Stimulated activated CD4-positive, alpha-beta T cell treated with anti-CD3 and anti-CD28 coated beads, Interleukin-12 subunit alpha, Interleukin-12 subunit beta, amount 100 ng/mL, for 4 hours (primary cell): ENCODE measurements at places on chromosomes 3 and 15.

DNA sequence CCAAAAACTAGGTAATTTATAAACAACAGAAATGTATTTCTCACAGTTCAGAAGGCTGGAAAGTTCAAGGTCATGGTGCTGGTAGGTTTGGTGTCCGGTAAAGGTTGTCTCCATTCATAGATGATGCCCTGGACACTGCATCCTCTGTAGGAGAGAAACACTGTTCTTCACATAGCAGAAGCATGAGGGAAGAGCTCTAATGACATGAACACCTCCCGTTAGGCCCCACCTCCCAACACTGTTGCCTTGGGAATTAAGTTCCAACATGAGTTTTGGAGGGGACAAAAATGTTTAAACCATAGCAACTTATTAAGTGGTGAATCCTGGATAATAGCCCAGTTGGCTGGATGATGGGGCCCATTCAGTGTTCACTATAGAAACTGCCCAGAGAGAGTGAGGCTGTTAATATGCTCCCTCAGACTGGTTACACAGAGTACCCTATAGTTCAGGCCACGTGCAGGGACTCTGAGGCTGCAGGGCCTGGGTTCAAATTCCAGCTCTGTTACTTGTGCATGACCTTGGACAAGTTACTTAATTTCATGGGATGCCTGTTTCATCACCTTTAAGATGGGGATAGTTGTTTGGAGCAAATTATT is 37.0 kb downstream of the CCNL1 start:
- no peak for DNase-seq

GRCh38 chr3:24400450-24400849 is 94.2 kb downstream of the THRB start:
- DNase-seq, result no peak

GRCh38 chr15:99452010-99452409 is 113.8 kb upstream of the MEF2A start:
- DNase-seq, result no peak

GRCh38 chr3:32847528-32847927 is 29.7 kb downstream of the TRIM71 start:
- DNase-seq, result no peak

GRCh38 chr3:41836360-41837134 is 125.4 kb downstream of the ULK4 start:
- no peak for DNase-seq

DNA sequence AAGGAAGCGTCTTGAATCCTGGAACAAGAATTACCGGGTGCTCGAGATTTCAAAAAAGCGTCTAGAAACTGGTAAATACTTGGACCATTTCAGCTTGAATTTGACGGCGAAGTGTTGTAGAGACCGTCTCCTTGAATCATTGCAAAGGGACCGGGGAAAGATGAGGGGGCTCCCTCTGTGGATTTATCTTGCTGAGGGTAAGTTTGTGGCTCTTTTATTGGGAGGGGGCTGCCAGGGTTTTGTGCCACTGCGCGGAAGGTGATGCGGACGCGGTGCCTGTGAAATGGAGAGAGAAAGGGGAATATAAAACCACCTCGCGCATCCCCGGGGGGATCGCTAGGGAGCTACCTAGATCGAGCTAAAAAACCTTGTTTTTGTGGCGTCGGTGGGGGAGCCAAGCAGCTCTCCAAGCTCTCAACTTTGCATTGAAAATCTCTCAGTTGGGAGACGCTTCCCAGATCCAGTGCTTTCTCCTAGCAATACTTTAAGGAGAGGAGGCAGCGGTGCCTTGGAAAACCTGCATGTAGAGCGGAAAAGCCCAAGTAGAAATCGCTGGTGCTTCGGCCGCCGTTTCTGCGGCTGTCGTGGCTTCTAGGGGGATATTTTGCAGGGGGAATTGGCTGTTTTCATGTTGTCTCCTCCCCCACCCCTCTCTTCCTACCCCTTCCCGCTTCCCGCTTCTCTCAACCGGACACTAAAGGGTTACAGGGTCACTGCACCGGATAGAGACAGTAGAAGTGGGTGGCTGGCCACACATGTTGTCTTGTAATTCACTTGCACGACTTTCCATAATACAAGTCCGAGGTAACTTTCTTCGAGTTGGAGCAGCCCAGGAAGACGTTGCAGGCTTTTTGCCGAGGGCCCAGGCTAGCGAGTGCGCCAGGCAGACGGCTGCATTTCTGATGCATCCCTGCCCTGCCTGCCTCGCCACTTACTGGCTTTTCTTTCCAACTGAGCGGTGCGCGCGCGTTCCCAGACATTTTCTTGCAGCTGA is 187.6 kb downstream of the NLGN1 start:
- DNase-seq, result no peak

- no peak for DNase-seq
Observed at GRCh38 chr3:58502872-58503271, 11.0 kb downstream of the KCTD6 start.

- DNase-seq, result no peak
Observed at GRCh38 chr3:8413337-8413926, 88.2 kb upstream of the LMCD1 start.

DNA sequence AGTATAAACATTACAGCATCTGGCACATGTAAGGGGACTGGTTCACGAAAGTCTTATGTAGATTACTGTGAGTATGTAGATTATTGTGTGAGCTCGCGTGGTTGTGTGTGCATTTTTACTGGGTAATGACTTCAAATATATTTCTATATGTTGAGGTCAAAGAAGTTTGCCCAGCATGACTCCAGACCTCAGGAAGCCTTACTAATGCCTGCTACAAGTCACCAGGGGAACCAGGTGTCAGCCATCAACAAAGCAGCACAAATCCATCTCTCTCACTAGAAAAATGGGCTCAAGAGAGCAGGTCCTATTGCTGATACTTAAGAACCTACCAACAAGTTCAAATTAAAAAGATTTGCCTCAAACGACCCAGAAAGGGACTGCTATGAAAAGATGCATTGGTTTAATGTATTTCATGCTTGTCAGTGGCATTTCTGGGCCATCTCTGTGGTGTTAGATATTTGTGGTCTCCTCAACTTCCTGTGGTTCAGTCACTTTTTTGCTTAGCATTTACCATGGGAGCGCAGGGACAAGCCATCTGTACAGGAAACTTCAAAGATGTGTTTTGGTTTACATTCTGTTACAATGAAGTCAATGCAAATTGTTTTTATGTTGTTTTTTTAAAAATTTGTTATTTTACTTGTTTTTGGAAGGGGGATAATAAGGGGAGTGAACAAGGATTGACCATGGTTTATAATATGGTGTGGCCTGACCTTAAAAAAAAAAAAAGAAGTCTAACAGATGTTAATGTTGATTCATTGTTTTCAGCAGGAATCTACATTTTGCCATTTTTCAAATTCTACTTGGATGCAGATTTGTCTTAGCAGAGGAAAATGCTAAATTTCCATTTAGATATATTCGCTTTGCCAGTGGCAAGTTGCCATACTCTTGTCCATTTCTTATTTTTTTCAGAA is 172.1 kb upstream of the ADAMTS9 start:
- no peak for DNase-seq

DNA sequence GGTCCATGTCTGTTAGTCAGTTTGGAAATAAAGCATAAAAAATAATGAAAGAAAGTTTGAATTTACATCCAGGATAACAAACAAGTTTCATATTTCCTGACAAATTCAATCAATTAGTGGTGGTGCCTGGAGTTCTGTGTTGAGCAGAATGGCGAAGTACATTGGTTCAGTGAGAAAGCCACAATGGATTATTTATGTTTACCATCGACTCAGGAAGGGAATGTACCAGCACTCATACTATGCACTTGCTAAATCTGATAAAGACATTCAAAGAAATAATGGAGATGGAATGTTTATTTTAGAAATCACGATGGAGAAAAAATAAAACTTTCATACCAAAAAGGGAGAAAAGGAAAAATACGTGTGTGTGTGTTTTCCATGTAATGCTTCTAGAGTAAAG is 45.3 kb upstream of the MME start:
- DNase-seq, result no peak

- no peak for DNase-seq
Observed at GRCh38 chr3:97089621-97090020, 275.2 kb downstream of the EPHA6 start.

GRCh38 chr3:49972656-49973055 is 32.7 kb downstream of the RBM6 start:
- no peak for DNase-seq

GRCh38 chr3:15051531-15051930 is 13.6 kb downstream of the MRPS25 start:
- peak; percentile 27 for DNase-seq

DNA sequence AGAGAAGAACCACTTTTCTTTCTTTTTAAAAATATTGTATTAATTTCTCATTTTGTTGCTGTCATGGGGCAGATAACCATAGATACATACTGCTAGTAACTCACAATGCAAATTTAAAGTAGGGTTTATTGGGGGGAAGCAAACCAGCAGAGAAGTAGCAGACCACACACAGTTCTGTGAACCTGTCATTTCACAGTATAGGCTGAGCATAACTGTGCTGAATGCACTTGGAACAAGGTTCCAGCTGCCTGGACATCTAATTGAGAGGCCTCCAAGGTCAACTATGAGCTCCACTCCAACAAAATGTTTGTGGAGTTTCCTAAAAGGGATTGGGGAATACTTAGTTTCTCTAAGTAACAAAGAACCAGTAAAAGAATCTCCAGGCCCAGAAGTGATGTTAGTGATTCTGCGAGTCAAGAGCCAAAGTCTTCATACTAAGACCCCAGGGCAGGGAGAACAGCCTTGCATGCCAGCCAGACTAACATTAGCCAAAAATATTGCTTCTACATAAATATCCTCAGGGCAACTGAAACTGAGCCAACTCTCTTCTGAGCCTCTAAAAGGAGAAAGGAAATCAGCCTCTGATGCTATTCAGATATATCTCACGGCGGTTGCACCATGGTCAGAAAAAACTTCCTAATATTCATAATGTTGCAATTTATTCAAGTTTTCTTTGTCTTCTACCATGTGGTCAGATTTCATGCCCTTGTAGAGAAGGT is 856.4 kb upstream of the ALCAM start:
- DNase-seq, result no peak
